T-helper 17 cell (primary cell): ENCODE measurements at places on chromosomes 2 and 18.

DNA sequence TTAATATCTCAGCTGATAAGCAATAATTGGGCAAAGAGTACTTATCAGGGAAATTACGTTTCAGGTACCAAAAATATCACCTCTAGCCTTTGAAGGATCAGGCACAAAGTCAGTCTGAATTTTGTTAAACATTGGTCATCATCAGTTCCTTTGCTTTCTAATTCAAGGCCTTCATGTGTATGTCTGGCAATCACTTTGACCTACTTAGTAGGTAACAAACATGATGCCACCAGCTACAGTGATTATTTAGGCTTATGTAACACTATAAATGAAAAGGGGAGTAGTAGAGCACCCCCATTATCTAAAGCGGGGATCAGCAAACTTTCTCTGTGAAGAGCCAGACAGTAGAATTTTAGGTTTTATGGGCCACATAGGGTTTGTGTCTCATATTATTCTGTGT is 75.1 kb downstream of the RTN4 start:
- no peak for DNase-seq

- no peak for DNase-seq
These were observed 53.4 kb downstream of the NBAS start for GRCh38 chr2:15507697-15508096.

DNA sequence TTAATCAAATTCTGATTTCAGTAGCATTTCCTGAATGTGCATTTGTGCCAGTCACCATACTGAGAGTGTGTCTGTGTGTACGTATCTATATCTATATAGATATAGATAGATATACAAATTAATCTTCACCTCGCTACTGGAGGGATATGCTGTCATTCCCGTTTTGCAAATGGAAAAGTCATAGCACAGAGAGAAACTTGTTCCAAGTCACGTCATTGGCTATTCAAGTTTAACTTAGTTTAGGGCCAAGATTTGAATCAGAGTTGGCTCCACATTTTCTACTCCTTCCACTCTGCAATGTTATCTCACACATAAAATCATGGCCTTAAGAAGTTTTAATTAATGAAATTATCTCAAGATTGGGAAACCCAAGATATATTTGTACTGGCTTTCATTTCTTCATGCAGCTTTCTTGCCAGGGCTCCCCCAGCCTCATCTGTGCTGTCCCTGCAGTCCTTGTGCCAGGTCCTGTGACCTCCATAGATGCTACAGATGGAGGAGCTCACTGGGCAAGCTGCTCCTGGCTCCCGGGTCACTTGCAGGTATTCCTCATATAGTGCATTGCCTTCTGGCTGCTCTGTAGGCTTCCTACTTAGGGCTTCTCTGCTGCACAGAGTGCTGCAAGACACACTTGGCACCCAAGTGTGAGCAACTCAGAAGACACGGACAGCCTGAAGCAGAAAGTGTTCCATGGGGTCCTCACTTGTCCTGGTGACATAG is 245.8 kb downstream of the KCNS3 start:
- no peak for DNase-seq

DNA sequence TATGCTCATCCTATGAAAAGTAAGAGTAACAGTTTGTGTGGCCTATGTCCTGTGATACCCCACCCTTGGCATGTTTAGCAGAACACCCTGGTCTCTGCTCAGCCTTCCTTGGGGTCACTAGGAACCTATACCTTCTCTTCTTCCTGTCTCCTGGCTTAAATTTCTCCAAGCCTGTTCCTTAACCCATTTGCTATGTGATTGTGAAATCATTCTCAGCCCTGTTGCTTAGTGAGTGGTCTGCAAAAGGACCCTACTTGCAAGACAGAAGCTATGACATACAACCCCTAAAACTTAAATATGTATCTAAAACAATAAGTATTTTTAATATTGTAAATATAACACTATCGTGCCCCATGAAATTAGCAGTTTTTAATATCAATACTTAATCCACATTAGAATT is 524.7 kb downstream of the PARD3B start:
- DNase-seq = no peak

DNA sequence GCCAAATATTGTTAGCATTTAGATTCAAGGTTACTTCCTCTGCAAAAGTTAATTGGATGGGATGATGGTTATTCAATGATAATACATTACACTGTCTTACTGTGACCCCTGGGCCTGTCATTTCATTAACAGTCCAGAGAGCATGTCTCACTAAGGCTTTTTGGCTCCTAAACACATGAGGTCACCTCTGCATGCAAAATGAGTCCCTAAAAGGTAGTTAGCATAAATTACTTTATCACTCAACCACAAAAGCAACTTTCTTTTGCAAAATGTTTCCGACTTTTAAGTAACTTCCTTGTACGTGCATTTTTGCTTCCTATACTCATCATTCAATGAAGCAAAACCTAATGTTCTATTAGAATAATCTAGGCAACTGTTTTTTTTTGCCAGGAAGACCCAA is 16.8 kb upstream of the AGFG1 start:
- no peak for DNase-seq

GRCh38 chr2:205802065-205802464 is 119.8 kb downstream of the NRP2 start:
- DNase-seq = no peak

DNA sequence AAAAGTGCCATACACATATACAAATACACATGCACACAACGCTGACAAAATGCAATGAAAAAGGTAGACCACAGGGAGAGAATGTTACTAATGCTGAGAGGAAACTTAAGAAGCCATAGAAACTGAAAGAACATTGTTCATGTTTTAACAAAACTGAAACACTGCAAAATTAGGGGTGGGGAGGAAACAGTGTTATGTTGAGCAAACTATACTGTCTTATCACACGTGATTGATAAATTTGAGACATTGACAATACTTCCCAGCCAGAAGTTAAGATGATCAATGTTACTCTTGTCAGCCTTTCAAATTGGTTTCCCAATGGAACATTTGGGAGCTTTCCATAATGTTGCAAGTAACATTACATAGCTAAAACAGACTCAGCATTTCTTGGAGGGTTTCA is 165.5 kb downstream of the L3MBTL4 start:
- no peak for DNase-seq

DNA sequence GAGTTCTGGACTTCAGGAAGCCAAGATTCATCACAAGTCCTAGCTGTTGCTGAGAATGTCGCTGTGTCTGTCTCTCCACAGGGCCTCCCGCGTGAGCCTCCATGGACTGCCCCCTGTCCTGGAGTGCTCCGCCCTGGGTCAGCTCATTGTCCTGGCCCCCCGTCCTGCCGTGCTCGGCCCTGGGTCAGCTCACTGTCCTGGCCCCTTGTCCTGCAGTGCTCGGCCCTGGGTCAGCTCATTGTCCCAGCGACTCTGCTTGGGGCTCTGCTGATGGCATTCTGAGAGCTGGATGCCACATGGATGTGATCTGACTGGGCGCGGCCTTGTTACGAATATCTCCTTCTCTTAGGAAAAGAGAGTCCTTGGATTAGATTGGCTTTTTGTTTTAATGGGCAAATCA is 78.5 kb downstream of the EIPR1 start:
- no peak for DNase-seq
